K562 (cell line): ENCODE measurements at places on chromosomes 5 and 9. TPM values are rescaled to one million over a fixed set of nuclear protein-coding genes. Genes with fewer than 3 reads are reported as not detected.

Gene KCNMB1
- polyA plus RNA-seq, result not detected in 2 replicates

- 0 out of 3 replicates have a peak overlapping the region, but pooled peaks have one; percentile 7 for H3K27ac ChIP-seq
- H3K4me1 ChIP-seq, result peaks cover 41% of the 10 kb centered on the region
- H3K27me3 ChIP-seq, result no peaks in the 10 kb centered on the region
Measured at GRCh38 chr5:43215073-43215631, 23.1 kb downstream of the NIM1K start.

GRCh38 chr5:73605223-73606087 is 20.5 kb upstream of the ARHGEF28 start:
- H3K36me3 ChIP-seq, result no peaks in the 10 kb centered on the region
- no peak overlapping the region for H3K27ac ChIP-seq
- no peak for DNase-seq
- no peaks in the 10 kb centered on the region for H3K4me1 ChIP-seq
- H3K27me3 ChIP-seq, result no peaks in the 10 kb centered on the region
- H3K4me3 ChIP-seq, result no peak overlapping the region

DNA sequence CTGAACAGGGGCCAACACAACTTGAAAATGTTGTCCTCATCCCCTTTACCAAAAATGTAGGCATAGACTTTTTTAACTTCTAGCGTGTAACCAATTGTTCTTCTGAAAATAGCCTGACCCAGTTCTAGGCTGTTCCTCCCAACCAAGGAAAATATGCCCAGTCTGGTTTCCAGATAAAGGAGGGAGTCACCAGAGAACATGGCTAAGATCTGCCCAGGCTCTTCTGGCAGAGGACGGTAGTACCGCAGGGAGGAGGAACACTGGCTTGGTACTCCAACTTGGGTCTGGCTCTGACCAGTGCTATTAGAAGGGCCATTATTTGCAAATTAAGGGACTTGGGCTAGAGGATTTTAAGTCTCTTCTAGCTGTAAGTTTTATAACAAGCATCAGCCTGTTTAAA is 63.1 kb downstream of the GRAMD2B start:
- no peaks in the 10 kb centered on the region for H3K27me3 ChIP-seq
- H3K27ac ChIP-seq, result no peak overlapping the region
- DNase-seq, result no peak
- no peak overlapping the region for H3K4me3 ChIP-seq
- peaks cover 3% of the 10 kb centered on the region; the same call in 1 of the 3 replicates for H3K4me1 ChIP-seq

Gene IL7R
- polyA plus RNA-seq, result 0.03 TPM in 1 of 2 replicates, not detected in the other

DNA sequence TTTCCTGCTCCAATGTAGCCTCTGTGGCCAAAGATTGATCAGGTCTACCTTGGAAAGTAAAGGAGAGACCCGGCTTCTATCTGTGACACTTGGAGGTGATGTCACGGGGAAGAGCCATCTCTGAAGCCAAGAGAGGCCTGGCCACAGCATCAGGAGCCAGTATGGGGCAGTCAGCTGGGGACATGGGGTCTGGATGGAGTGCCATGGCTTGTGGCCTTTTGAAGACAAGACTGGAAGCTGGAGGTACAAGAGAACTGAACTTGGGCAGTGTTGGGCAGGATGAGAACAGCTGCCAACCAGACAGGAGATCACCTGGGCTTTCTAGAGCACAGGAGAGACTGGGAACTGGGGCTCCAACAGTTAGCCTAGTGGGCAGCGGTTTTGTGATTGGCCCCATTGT is 190.7 kb downstream of the TENT4A start:
- H3K27ac ChIP-seq, result no peak overlapping the region
- peaks cover 4% of the 10 kb centered on the region; the same call in 1 of the 3 replicates for H3K27me3 ChIP-seq
- DNase-seq, result no peak

DNA sequence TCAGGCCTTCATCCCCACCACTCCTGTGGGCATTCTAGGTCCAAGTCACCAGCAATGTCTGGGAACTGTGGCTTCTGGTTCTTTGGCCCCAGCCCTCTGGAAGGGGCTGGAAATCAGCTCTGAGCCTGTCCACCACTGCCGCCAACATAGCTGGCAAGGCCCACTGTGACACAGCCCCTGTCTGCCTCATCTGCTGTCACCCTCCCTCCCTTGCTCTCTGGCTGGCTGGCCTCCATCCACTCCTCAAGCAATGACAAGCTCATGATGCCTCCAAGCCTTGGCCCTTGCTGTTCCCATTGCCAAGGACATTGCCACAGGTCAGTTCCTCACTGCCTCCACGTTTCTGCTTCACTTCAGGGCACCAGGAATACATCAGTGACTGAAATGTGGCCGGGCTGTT is 93.7 kb downstream of the LHX2 start:
- H3K4me3 ChIP-seq, result no peak overlapping the region
- H3K27ac ChIP-seq, result no peak overlapping the region
- H3K36me3 ChIP-seq, result no peaks in the 10 kb centered on the region
- H3K27me3 ChIP-seq, result peaks cover 28% of the 10 kb centered on the region
- DNase-seq, result no peak

Gene SLC25A46
- polyA plus RNA-seq, result 21.7 and 23.1 TPM in 2 replicates

Gene PAIP1
- polyA plus RNA-seq, result 85.5 and 93.1 TPM in 2 replicates

GRCh38 chr5:57858905-57859304 is 376.3 kb upstream of the ACTBL2 start:
- no peaks in the 10 kb centered on the region; the same call in 2 of the 3 replicates for H3K4me1 ChIP-seq
- H3K27ac ChIP-seq, result no peak overlapping the region
- H3K27me3 ChIP-seq, result no peaks in the 10 kb centered on the region
- no peak overlapping the region for H3K4me3 ChIP-seq
- no peaks in the 10 kb centered on the region for H3K36me3 ChIP-seq

- H3K36me3 ChIP-seq, result no peaks in the 10 kb centered on the region
- no peak for DNase-seq
- H3K4me1 ChIP-seq, result no peaks in the 10 kb centered on the region
- H3K27me3 ChIP-seq, result no peaks in the 10 kb centered on the region
Measured at GRCh38 chr5:169408171-169408570, 107.2 kb upstream of the SLIT3 start.

Gene ORM2
- not detected in 2 replicates for polyA plus RNA-seq

DNA sequence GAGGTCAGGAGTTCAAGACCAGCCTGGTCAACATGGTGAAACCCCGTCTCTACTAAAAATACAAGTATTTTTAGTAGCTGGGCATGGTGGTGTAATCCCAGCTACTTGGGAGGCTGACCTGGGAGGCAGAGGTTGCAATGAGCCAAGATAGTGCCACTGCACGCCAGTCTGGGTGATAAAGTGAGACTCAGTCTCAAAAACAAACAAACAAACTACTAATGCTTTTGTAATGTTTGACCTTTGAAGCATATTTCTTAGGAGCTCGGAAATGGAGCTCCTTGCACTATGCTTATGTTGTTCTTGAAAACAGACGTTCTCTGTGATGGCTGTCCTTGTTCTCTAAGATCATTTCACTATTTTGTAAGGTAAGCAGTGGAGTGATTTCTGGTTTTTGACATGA is 6.0 kb downstream of the F2RL2 start:
- no peak for DNase-seq
- no peaks in the 10 kb centered on the region for H3K27me3 ChIP-seq
- no peaks in the 10 kb centered on the region for H3K36me3 ChIP-seq
- H3K4me3 ChIP-seq, result no peak overlapping the region
- peaks cover 8% of the 10 kb centered on the region; the same call in 1 of the 3 replicates for H3K4me1 ChIP-seq

DNA sequence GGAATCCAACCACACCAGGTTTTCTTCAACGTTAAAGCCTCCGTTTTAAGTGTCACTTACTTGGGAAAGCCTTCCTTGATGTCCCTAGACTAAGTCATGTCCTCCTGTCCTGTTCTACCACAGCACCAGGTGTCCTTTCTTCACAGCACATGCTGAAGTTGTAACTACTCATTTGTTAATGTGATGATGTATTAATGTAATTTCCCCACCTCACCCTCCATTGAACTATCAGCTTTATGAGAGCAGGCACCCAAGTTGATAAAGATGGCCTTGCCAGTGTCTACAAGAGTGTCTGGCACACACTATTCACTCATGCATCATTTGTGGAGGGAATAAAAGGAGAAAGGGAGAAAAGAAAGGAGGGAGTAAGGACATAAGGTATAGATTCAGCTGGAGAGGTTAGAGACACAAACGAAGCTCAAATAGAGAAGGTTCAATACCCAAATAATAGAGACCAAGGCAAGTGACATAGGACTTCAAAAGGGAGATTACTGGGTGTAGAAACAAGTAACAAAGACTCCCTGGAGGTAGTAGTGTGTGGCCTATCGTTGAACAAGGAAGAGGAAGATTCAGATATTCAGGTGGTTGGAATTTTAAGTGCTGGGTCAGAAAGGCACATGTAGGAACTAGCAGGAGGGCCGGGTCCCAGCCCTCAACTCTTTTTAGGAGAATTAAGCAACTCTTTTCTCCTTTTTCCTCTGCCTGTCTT is 6.6 kb downstream of the ITK start:
- no peak overlapping the region for H3K27ac ChIP-seq
- H3K36me3 ChIP-seq, result no peaks in the 10 kb centered on the region
- H3K27me3 ChIP-seq, result no peaks in the 10 kb centered on the region
- no peaks in the 10 kb centered on the region for H3K4me1 ChIP-seq

Gene MARCHF11
- not detected in 2 replicates for polyA plus RNA-seq

DNA sequence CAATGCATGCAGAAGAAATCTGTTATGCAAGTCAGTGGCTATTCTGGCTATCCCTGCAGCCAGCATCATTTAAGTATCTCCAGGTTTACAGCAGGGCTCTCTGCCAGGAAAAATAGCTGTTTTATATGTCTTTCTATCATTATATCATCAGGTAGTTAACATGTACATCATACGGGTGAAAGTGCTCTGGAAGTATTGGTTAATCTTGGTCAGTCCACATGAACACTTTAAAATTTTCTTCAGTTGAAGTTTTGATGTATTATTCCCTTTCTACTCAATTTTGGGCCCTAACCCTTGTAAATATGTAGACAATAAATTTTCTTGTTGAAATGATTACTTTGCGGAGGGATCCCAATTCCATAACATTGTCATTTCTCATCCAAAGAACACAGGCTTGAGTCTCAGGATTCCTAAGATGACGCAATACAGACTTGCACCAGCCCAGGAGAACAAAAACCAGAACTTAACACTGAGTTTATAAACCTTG is 67.5 kb downstream of the SEMA6A start:
- no peaks in the 10 kb centered on the region for H3K4me1 ChIP-seq
- H3K4me3 ChIP-seq, result no peak overlapping the region
- H3K27me3 ChIP-seq, result no peaks in the 10 kb centered on the region
- H3K36me3 ChIP-seq, result no peaks in the 10 kb centered on the region

Gene ANXA1
- polyA plus RNA-seq, result 529 and 544 TPM in 2 replicates

DNA sequence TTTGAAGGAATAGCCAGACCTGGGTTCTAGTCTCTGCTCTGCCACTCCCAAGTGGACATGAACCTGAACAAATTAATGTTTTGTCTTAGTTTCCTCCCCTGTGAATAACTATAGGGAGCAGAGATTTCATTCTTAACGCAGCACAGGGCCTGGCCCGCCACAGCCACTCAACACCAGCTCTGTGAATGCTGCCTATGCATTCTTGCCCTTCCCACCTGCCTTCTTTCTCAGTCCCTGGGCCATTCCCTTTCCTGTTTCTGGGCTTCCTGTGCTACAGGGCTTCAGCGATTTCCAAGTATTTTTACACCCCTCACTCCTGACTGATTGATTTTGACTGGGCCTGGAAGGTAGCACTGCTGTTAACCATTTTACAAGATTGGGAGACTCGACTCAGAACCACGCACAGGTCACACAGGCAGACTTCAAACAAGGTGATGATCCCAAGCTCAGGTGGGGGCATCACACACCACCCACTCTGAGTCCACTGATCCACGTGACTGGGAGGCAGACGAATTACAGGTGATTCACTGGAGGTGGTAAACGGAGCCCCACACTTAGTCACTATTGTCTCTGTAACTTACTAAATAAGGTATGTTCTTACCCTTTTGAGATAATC is 21.4 kb downstream of the PTPN3 start:
- H3K36me3 ChIP-seq, result no peaks in the 10 kb centered on the region
- no peak overlapping the region for H3K4me3 ChIP-seq
- H3K27ac ChIP-seq, result no peak overlapping the region
- no peaks in the 10 kb centered on the region for H3K4me1 ChIP-seq

Gene RANBP3L
- not detected in 2 replicates for polyA plus RNA-seq

Gene SCGB3A2
- not detected in 2 replicates for polyA plus RNA-seq

Gene HEXB
- polyA plus RNA-seq, result 105 and 108 TPM in 2 replicates

Gene SLC23A1
- 0.20 TPM in 1 of 2 replicates, not detected in the other for polyA plus RNA-seq
